ENCODE measurements at places on chromosomes 6 and 20.

GRCh38 chr6:1383729-1384548 lies 5.4 kb upstream of the FOXF2 start:
- no peak for DNase-seq

GRCh38 chr6:33313105-33313708 lies 671 bp downstream of the TAPBP start:
- peak; percentile 33 for DNase-seq

GRCh38 chr6:89471287-89471867 lies 38.4 kb downstream of the ANKRD6 start:
- no peak for DNase-seq

DNA sequence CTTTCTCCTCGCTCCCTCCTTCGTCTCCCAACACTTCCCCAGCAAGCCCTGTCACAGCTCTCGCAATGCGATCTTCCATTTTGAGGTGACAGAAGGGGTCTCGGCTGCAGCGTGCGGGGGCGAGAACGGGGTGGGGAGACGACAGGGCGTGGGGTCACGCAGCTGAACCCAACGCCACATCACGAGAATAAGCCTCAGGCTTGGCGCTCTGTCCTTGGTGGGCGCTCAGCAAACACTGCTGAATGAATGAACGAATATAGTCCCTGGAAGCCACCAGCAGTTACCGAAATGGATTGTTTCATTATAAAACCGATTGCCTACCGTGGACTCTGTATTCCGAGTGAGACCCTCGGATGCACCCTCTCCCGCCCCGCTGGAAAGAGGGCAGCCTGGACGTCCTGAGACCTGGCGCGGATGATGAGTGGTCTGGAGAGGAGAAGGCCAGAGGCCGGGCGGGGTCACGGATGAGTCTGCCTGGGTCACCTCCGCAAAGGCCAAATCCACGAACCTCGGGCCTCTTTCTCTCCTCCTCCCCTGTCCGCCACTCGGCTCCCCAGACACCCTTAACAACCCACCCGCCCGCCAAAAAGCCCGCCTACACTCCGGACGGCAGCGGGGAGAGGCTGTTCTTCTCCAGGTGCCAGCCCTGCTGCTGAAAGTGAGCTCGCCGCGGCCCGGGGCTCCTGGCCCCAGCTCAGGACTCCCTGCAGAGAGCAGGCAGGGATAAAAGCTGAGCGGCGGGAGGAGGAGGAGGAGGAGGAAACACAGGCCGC lies 3.7 kb downstream of the NRN1 start:
- DNase-seq = no peak

- DNase-seq = no peak
These were observed 45.5 kb downstream of the HMGN3 start for GRCh38 chr6:79188885-79189480.

DNA sequence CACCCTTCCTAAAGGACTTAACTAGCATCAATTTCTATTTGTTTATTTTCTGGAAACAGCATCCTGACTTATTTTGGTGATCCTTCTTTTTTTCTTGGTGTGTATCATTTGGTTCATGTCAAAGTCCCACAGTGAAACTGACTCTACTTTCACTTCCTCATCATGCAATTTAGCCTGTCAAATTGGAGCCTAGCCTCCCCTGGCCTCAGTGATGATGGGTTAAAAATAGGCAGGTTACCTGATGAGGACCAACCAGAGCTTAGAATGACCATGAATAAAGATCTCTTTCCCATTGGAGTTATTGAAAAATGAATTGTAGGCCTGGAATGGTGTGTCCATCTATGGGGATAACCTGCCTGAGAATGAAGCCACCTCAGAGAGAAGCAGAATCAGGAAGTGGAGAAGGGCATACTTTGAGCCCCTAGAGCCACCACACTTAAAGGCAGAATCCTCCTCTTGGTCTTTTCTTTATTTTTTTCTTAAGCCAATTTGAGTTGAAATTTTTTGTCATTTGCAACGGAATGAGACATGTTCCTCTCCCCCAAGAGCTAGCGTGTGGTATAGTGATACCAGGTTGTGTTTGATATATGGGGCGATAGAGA lies 105.6 kb downstream of the BTBD3 start:
- DNase-seq = no peak

DNA sequence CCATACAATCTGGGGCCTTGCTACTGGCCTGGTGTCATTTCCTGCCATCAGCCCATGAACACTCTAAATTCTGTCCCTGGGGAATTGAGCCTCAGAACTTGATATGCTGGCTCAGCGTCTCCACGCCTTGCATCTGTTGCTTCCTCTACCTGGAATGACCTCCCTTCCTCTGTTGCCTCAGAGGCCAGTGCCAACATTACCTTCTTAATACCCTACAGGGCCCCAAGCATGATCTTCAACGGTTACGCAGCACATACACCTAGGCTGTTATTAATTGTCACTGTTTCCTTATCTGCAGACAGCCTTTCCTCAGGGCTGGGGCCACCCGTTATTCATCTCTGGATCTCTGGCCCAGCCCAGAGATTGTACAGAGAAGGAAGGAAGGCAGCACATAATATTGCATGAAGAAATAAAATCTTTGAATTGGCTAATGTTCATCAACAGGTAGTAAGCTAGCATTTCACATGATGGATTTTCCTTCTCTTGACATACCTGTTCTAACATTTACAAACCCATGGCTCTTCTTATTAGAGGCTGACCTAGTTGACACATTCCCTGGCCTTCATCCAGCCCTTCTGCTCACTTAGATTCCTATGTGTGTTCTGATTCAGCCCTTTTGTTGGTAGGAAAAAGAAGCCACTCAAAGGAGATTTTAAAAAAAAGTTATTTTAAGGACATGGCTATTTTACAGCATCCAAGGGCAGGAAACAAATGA lies 8.4 kb upstream of the RNF182 start:
- DNase-seq = no peak
